ENCODE measurements at places on chromosomes 6 and 20.

- DNase-seq: no peak
Measured at GRCh38 chr20:40019510-40019909, 669.5 kb downstream of the MAFB start.

GRCh38 chr6:75157336-75157735, 48.5 kb downstream of the COL12A1 start:
- DNase-seq: no peak

DNA sequence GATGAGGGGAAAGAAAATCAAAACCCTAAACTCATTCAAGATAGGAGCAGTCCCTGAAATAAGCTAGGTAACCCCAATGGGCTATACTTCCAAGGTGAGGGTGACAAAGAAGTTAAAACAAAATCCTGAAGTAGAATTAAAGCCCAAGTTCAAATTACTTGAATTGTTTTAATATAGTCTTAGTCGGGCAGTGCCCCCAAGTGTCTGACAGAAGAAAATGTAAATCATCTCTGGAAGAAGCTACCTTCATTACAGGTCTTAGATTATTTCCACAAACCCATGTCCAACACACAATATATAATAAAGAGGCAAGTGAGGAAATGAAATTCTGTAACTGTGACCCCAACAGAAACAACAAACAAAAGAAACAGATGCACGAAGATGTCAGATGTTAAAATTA, 36.8 kb upstream of the L3MBTL3 start:
- no peak for DNase-seq

DNA sequence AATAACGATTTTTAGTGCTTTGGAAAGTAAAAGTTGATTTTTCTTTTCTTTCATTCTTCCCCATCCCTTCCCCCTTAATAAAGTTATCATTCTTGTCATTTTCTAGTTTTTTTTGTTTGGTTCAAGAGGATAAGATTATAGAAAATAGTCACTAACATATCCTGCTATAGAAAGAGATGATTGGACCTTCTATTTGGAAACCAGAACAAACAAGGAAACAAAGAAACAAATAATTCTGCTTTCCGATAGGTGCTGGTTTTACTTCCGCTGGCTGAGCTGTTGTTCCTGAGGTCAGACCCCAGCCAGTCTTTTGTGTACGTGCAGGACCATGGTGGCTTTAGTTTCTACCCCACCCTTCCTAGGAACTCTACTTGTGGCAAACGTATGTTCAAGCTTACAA, at the start of gene CDH26:
TSS of gene CDH26 (plus strand) at position 301 of the 400 bp plus-strand sequence. CDS start 304 bp downstream, outside the sequence.
- no peak for DNase-seq

GRCh38 chr6:33199687-33200218, 712 bp downstream of the RXRB start:
- peak; percentile 80 for DNase-seq

GRCh38 chr6:162653808-162654207, 73.8 kb downstream of the PRKN start:
- DNase-seq: no peak

GRCh38 chr6:6975459-6976111, 132.2 kb upstream of the RREB1 start:
- DNase-seq: no peak

DNA sequence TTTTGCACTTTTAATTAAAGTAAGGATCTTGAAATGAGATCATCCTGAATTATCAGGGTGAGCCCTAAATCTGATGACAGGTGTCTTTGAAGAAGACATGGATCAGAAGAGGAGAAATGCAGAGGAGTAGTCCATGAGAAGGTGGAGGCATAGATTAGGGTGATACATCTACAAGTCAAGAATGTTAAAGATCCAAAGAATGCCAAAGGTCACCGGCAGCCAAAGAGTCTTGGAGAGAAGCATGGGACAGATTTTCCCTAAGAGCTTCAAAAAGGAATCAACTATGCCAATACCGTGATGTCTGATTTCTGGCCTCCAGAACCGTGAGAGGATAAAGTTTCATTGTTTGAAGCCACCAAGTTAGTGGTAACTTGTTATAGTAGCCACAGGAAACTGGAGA, 59.0 kb upstream of the THEMIS start:
- DNase-seq: no peak

DNA sequence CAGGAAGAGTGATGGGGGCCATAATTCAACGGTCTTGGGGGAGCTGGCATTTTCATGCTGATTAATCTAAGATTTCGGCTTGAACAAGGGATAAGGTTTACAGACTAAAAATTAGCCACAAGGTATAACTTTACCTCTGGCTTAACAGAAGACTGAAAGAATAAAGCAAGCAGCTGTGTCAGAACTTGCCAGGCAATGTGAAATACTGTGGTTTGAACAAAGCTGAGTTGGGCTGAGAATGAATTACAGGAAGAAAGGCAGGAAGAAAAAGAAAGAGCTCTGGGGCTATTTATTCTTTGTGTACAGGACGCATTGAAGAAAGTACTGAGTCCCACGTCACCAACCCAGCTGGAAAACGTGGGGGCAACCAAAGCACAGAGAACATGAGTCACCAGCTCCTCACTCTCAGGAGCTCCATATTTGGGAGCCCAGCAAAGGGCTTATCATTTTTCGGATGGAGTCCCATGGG, 121.5 kb upstream of the NEDD9 start:
- no peak for DNase-seq

- DNase-seq: peak; percentile 85
Measured at GRCh38 chr6:18893540-18894269, 506.6 kb downstream of the RNF144B start.

- DNase-seq: no peak
Measured at GRCh38 chr6:70636596-70636995, 31.1 kb upstream of the SMAP1 start.

DNA sequence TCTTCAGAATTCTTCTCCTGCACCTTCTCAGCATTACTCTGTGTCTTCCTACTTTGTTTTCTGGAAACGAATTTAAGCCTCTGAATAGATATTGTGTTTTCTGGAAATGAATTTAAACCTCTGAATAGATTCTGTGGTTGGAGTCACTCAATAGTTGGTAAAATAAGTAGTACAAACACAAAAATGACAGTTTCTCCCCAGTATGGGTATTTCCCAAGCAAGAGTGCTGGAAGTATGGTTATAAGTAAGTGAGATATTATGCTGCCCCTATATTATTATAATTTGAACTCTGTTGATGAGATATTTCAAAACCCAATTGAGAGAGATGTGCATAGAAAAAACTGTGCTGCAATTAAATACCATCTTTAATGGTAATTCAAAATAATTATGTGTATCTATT, 94.9 kb downstream of the TINAG start:
- DNase-seq: no peak

GRCh38 chr6:42013134-42013516, 37.2 kb upstream of the TAF8 start:
- no peak for DNase-seq

All from small intestine (tissue), 16 donors.